Stimulated activated CD4-positive, alpha-beta T cell treated with anti-CD3 and anti-CD28 coated beads, Interleukin-15, amount 100 ng/mL, for 24 hours (primary cell): ENCODE measurements at places on chromosomes 2 and 18.

DNA sequence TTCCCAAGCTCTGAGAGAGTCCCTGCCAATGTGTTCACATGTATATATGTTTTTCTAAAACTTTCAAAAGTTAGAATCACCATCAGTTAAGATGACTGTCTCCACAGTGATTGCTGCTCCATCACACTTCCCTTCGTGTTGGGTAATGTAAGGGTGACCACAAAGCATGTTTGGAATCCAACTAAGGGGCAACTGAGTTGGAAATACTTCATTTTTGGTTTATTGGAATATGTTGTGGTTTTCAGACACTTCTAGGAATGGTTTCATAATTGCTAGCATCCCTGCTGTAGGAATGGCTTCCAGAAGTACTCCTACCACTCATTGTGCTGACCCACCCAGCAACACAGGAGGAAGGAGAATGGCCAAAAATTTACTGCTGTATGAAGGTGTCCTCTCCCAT is 212.5 kb upstream of the GULP1 start:
- no peak for DNase-seq

DNA sequence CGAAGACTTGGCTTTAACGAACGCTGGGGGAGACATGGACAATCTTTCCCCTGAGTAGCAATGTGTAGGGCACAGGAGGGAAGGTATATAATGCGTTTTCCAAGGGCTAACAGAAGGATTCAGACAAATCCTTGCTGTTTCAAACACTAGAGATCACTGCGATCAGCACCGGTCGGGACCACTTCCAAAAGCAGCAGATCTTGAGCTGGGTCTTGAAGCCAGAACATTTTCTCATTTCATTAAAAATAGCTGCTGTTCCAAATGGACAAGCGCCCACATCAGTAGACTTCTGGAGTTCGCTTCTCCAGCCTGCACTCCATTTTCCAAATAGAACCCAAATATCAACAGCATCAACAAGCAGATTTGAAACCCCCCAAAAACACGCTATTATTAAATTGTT is 65.1 kb upstream of the MAPRE2 start:
- no peak for DNase-seq

DNA sequence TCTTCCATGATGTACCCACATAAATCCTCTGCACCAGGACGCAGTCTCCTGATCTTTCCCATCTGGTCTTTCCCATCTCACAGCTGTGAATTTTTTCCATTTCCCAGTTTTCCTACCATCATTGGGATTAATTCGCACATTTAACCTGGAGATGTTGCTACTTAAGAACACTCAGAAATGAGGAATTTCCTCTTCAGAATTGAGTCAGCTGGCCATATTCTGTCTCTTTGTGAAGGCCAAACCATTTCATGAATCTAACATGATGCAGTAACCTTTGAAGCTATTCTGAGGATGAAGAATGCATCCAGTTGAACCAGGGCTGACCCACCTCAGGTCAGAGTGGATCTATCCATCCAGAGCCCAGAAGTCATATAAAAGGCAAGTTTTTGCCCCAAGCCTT is 326.8 kb downstream of the SETBP1 start:
- no peak for DNase-seq

DNA sequence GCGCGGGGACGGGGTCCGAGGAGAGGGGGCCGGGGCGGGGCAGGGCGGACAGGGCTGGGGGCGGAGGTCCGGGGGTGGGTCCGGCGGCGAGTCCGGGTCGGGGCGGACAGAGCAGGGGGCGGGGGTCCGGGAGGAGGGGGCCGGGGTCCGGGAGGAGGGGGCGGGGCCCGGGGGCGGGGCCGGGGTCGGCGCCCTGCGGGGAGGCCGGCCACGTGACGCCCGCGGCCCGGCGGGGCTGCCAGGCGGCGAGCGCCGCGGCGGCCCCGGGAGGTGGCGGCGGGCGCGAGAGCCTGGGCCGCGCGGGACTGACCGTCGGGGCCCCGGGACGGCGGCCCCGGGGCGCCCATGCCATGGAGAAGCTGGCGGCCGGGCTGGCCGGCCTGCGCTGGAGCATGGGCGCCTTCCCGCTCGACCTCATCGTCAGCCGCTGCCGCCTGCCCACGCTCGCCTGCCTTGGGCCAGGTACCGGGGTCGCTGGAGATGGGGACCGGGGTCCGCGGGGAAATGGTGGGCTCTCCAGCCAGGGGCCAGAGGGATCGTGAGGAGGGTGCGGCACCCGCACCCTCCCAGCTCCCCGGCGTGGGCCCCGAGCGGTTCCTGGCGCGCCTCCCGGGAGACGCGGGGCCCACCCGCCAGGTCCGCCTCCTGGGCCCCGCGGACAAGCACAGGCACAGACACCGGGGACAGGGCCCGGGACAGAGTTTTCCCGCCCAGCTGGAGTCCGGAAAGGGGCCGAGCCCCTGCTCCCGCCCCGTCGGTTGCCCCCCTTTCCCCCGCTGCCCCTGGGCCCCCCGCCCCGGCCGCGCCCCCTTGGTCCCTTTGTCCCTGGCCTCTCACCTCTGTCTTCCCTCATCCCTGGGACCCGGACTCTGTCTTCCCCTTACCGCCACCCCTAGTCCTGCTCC is at the start of gene GAREM2:
GAREM2 (plus strand) TSS at position 218 of the 905 bp plus-strand sequence; CDS start at position 351, 133 bp downstream.
- DNase-seq = no peak

- DNase-seq = no peak
Measured at GRCh38 chr2:205731583-205731981, 49.3 kb downstream of the NRP2 start.

DNA sequence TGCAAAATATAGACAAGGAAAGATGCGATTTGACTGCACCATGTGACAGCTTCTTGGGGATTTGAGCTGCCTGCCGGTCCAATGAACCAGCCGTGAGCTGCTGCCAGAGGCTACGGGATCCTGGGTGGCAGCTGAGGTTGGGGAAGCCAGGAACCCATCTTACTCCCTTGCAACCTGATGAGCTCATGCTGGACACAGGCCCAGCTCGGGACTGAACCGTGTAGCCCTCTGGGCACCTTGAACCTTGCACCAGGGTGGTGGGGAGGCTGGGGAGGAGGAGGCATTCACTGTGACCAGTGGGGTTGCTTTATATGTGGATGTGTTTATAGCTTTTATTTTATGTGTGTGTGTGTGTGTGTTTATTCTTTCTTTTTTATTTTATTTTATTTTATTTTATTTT is 9.1 kb downstream of the ALPI start:
- DNase-seq = no peak

GRCh38 chr18:66457245-66457644 is 146.6 kb downstream of the CDH19 start:
- no peak for DNase-seq

GRCh38 chr2:120876526-120877280 is 141.0 kb downstream of the GLI2 start:
- DNase-seq = no peak

DNA sequence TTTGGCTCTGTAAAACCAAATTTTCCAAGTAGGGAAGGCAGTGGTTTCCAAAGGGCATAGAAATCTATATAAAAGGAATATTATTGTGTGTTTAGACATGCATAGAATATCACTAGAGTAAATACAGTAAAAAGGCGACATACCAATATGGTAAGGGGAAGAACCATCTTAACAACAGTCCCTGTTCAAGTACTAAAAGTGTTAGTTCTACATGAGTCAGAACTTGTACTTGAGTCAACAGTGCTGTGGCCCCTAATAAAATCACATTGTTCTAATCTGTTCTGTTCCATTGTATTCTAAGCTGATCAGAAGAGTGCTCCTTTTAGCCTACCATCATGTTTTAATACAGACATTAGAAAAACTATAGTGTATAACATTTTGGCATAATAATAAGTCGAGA is 36.1 kb upstream of the TNFRSF11A start:
- no peak for DNase-seq

DNA sequence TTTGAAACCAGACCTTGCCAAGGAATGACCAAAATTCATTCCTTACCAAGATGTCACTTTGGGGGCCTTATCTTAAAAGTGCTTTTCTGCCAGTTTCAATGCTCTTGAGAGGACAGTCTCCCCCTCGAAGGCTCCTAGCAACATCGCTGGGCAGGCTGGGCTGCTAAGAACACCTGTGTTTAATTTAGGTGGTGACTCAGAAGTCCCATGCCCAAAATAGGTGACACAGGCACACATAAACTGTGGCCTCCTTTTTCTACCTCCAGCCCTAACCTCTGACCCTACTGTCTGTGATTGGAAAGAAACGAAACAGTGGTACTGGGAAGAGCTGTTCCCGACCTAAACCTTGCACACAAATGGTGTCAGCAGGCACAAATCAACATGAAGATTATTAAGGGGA is 28.7 kb upstream of the ROCK2 start:
- no peak for DNase-seq

DNA sequence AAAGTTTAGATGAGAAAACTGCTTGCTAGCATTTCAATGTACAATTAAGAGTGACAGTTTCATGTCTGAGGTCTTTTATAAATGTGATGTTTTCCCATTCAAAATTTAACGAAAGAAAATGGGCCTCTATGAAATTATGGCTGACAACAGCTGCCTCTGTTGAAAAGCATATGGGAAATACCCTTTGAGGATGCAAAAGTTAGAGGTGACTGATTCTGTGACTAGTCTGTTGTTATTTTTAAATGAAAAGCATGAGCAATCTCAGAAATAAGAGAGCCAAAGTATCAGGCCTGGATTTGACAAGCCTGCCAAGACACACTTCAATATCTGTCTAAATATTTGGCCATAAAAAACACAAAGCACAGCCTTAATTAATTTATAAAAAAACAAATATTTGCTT is 580.8 kb downstream of the ERBB4 start:
- DNase-seq = no peak

DNA sequence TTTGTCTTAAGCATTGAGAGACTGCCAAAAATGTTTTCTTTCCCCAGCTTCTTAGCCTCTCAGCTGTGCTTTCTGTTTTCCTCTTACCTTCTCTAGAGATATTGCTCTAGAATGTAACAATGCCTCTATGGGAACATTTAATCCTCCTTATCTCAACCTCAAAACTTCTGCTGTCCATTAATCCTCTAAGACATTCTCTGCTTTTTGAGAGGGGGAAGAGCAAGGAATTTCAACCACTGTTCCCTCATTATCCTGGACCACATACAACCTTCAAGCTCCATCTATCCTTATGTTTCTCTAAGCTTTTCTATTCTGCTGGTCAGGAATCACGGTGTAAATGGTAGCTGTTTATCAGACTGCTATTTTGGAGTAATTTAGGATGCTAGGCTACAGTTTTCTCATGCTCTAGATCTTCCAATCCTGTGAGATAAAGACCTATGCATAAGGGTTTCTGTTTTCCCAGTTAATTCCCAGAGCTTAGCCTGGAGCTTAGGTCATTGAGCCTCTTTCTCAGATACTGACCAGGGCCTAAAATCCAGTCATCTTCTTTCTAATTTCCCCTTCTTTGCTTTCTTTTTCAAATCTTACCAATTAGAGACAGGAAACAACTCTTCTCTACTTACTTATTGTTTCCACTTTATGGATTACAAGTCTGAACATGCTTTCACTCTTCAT is 282.0 kb downstream of the CALCRL start:
- no peak for DNase-seq
